Stimulated activated CD8-positive, alpha-beta memory T cell treated with anti-CD3 and anti-CD28 coated beads, Interleukin-2, amount 100 ng/mL, for 1 hour (primary cell): ENCODE measurements at places on chromosomes 3 and 15.

DNA sequence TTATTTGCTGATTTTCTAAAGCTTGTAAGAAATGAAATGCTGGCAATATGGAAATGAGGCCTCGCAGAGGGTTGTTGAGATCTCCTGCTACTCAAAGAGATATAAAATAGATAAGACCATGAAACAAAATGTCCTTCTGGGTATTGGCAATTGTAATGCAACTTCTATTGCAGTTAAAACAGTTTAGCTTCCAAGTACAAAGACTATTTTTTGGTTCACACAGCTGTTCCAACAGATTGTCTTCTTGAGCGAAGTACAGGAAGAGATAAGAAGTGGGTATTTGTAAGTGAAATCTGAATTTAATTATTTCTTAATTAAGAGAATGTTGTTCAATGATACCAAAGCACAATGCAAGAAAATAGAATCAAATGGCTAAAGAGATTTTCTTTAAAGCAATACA, 801.5 kb upstream of the GBE1 start:
- no peak for DNase-seq

DNA sequence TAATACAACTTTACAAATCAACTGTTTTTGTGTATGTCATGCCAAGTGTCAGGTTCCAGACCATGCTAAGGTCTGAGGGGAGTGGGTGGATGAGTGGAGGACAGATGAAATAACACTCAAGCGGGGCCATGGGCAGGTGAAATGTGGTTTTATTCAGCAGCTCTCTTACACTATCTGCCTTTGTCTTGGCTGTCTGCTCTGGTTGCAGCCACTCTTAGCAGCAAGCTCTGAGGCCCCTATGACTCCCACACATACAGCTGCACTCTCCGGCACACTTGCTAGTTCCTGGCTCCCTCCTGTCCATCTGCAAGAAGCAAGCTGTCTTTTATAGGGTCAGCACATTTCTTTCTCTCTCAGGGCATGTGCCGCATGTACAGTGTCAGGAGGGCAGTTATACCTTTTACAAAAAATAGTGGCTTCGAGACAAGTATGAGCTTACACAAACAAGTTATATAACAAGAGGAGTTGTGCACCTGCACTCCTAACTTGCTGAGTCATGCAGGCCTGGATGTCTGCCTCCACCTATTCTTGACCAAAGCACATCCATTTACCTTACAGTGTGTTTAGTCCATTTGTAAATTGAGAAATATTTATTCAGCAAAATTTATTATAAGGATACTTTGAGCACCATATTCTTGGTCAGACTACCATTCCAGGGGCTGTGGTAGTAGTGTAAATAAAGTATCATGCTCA, 683.7 kb upstream of the CBLB start:
- no peak for DNase-seq

- DNase-seq = no peak
Measured at GRCh38 chr15:73746883-73747282, 6.3 kb downstream of the INSYN1 start.

- DNase-seq = no peak
Measured at GRCh38 chr3:45021524-45022297, 4.4 kb upstream of the CLEC3B start.

GRCh38 chr15:82739086-82739485, 29.4 kb upstream of the AP3B2 start:
- DNase-seq = no peak

GRCh38 chr3:72475258-72476138, 372.7 kb downstream of the SHQ1 start:
- DNase-seq = no peak

GRCh38 chr3:145191543-145191942, 969.4 kb downstream of the PLOD2 start:
- DNase-seq = no peak

DNA sequence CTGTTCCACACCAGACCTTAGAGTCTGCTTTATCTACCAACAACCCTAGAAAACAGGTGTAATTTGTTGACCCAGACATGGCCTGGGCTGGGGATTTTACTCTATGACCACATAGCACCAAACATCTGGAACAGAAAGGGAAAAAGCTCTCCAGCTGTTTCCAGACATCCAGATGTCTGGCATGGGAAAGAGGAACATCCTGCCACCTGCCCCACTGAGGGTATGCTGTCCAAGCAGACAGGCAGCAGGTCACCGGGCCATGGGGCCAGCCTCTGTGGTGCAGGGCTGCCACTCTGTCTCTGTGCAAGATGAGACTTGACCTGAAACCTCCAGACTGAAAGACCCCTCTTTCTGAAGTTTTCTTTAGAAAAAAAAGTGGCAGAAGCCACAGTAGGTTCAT, 359.3 kb upstream of the ICE2 start:
- no peak for DNase-seq

DNA sequence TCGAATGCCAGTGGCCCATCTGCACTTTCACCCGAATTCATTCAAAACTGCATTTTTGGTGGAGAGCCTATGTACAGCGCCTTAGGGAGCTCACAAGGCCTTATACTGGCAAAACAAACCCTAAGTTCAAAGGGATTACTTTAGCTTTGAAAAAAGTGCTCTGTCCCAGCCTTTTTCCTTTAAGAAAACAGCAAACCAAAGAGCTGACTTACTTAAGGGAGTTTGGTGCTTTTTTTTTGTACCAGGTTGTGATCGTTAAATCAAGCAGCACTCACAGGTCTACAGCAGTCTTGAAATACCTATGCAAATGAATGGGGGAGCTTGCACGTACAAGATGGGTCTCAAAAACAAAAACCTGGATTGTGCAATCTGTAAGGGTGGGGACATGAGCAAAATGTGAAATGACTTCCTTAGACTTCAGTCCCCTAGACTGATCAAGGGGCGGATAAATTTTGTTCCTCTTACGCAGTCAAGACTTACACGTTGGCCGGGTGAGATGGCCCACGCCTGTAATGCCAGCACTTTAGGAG, 11.6 kb upstream of the PIK3CB start:
- no peak for DNase-seq

DNA sequence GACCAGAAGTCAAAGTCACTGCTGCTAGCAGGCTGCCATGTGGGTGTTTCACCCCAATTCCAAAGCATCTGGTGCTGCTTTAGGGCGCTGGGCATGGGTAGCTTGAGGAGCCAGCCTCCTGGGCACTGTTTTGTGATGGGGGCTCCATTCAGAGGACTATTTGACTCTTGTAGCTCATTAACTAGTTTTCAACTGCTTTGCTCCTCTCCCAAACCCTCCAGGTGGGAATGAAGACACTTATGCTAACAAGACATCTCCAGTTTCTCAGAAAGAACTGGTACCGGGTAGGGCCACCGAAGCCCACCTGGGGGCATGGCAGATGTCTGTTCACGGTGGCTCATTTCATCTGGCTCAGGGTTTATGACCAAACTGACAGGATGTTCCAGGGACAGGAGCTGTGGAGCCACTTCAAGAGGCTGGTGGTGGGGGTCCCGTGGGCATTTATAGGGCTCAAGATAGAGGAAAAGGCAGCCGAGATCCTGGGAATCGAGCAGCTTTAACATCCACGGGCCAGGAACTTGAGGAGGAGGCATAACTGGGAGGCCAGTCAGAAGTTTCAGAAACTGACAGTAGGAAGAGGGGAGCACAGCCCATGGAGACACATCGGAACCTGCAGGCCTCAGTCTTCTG, 17.7 kb downstream of the AMOTL2 start:
- no peak for DNase-seq

GRCh38 chr15:52139599-52140462, 27.3 kb upstream of the BCL2L10 start:
- DNase-seq = no peak

DNA sequence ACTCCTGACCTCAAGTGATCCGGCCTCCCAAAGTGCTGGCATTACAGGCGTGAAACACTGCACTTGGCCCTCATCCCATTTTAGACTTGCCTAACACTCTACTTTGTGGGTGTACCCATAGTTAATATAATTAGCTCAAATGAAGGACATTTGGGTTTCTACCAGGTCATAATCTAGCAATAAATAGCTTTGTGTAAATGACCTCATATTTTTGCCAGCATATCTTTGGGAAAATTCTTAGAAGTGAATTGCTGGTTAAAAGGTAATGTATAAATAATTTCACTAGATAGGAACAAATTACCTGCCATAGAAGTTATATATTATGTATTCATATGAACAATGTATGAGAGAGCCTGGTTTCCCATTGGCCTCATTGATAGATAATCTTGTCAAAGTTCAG, 206.0 kb downstream of the DIPK2A start:
- DNase-seq = no peak

GRCh38 chr3:12399226-12399625, 85.1 kb upstream of the TSEN2 start:
- no peak for DNase-seq
